Activated naive CD8-positive, alpha-beta T cell treated with anti-CD3 and anti-CD28 coated beads, Interleukin-2, amount 50 U/mL, for 16 hours (primary cell): ENCODE measurements at places on chromosomes 1 and 21.

DNA sequence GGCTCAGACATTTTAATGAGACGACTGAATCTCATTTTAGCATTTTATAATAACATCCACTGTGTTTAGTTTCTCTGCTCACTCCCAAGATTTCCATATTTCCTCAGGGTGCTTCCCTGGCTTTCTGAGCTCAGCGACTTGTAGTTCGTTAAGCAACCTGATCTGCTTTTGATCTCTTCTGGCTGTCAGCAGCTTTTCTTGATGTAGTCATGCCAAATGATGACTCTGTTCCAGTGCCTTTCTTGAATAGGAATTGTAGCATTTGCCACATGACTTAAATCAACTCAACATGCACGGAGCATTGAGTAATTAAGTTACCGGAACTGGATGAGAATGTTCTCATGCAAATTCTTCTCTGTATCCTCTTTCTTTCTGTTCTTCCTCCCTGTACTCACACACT is 246.1 kb downstream of the FMN2 start:
- no peak for DNase-seq

DNA sequence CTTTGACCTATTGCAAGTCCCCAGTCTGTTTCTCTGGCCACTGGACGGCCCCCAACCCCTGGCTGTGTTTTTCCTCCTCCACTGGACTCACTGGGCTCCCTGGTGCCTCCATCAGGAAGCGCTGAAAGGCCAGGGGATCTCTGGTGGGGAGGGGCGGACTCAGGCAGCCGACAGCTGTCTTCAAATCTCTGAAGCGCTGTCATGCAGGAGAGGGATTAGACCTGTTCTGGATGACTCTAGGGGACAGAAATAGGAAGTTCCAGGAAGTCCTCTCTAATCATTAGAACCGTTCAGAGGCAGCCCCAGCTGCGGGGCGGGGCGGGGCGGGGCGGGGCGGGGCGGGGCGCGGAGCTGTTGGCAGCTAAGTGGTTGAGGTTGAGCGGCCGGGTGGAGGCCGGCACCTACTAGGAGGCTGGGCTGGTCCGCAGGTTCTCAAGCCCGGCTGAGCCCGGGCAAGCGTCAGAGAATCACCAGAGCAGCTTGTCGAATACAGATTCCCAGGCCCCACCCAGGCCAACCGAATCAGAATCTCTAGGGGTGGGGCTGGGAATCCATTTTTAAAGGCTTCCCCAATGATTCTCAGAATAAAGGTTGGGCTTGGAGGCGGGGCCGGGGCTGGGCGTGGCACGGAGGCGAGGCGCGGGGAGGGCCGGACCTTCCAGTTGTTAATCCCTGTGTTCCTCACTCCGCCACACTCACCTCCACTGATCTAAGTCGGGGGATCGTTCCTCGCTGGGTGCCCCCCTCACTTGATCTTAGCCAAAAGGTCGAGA is 11.4 kb upstream of the PHLDA3 start:
- DNase-seq: no peak

DNA sequence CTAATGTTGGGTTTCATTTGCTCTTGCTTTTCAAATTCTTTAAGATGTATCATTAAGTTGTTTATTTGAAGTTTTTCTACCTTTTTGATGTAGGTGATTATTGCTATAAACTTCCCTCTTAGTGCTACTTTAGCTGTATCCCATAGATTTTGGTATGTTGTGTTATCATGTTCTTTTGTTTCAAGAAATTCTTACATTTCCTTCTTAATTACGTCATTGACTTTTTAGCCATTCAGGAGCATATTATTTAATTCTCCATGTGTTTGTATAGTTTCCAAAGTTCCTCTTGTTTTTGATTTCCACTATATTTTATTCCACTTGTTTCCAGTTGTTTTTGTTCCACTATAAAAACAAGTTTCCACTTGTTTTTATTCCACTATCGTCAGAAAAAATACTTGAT is 15.0 kb downstream of the GPR88 start:
- no peak for DNase-seq

GRCh38 chr1:65596768-65597167 is 176.3 kb downstream of the LEPR start:
- no peak for DNase-seq

GRCh38 chr1:247173431-247173830 is 1.6 kb upstream of the ZNF124 start:
- DNase-seq: no peak

GRCh38 chr1:200905411-200906052 is 10.8 kb downstream of the INAVA start:
- DNase-seq: no peak
